ENCODE measurements at places on chromosomes 4 and X.

- DNase-seq: no peak
These were observed 117.9 kb upstream of the VEGFC start for GRCh38 chr4:176910646-176911045.

DNA sequence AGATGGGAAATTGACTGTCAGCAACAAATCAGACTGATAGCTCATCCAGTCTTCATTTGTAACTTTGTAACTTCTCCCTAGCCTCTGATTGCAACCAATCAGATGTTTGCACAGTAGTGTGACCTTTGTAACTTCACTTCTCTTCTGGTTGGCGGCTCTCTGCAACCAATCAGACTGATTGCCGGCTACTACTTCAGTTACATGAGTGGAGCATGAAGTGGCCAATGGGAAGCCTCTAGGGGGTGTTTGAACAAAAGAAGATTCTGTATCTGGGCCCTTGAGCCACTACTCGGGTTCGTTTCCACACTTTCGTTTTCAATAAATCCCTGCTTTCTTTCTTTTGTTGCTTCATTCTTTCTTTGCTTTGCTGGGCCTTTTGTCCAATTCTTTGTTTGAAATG, 1285.8 kb downstream of the TECRL start:
- no peak for DNase-seq

- no peak for DNase-seq
These were observed 196.6 kb downstream of the EVC2 start for GRCh38 chr4:5511791-5512190.

- no peak for DNase-seq
These were observed 19.1 kb upstream of the ZXDA start for GRCh38 chrX:57929373-57929772.

GRCh38 chrX:105738162-105738561, 84.2 kb upstream of the NRK start:
- no peak for DNase-seq

DNA sequence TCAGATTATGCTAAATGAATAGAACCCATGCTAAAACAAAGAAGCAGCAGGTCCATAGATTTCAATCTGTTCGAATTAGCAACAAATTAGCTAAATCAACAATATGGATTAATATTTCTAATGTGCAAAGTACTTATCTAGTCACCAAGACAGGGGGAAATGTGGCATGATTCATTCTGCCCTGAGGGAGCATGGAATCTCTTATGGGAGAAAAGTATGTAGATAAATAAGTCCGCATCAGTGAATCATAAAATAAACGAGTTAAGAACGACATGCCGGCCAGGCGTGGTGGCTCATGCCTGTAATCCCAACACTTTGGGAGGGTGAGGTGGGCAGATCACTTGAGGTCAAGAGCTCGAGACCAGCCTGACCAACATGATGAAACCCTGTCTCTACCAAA, 102.1 kb downstream of the ANOS1 start:
- DNase-seq: no peak

GRCh38 chrX:109927663-109928273, 75.1 kb upstream of the TMEM164 start:
- DNase-seq: no peak

- no peak for DNase-seq
These were observed 37.1 kb upstream of the HERC6 start for GRCh38 chr4:88341227-88342192.
